ENCODE measurements at places on chromosomes 1 and 21.
A peak's percentile ranks its signal among the peaks of the same experiment; 100 is the strongest.

DNA sequence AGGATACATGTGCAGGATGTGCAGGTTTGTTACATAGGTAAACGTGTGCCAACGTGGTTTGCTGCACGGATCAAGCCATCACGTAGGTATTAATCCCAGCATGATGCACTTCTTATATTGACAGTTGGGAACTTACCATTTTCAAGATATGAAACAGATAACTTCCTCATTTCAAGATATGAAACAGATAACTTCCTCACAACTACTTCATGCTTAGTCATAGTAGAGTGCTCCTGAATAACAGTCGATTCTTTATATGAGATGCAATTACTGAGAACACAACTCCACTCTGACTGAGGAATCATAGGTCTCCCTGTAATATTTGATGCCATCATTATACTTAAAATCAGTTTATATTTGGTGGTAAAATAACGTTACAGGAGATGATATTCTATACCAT, 1124.3 kb downstream of the AMY1C start:
- no peak overlapping the region for H3K27ac ChIP-seq
- no peaks in the 10 kb centered on the region for H3K27me3 ChIP-seq
- no peaks in the 10 kb centered on the region for H3K4me1 ChIP-seq
- H3K4me3 ChIP-seq = no peak overlapping the region

GRCh38 chr1:174902531-174903099, 97.1 kb upstream of the CACYBP start:
- no peaks in the 10 kb centered on the region for H3K27me3 ChIP-seq
- no peaks in the 10 kb centered on the region for H3K36me3 ChIP-seq
- no peaks in the 10 kb centered on the region for H3K4me1 ChIP-seq
- DNase-seq = no peak
- H3K4me3 ChIP-seq = no peak overlapping the region
- H3K27ac ChIP-seq = no peak overlapping the region

DNA sequence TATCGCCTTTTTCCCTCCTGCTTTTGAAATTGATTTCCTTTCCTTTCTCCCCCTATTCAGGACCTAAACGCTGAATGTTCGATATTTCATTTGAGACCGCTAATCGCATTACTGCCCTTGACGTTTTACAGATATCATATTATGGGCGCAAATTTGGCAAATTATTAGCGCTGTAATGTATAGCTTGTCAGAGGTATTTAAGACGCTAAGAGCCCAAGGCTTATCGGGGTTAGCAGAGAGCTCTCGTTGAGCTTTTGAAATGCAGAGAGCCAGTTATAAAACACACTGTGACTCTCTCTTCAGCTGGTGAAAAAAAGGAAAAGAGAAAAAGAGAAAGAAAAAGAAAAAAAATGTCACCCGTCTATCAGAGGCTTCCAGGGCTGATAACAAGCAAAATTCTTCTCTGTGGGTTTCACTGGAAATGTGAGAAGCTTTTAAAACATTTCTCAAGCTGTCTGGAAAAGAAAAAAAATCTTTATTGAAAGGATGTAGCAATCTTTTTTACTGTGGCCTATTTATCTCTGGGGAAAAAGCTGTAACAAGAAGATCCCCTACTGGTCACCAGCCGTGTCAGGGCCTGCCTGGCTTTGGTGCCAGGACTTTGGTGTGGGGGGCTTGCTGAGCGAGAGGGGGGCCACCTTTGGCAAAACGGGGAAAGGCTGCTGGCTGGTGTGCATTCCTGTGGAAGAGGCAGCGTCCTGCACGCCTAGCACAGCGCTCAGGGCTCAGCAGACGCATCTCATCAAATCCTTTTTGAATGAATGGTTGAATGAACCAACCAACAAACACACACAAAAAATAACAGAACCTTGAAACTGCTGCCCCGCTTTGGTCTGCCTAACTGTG, 119.8 kb downstream of the RNF220 start:
- peaks cover 20% of the 10 kb centered on the region for H3K36me3 ChIP-seq
- H3K4me1 ChIP-seq = peaks cover 16% of the 10 kb centered on the region
- no peak for DNase-seq
- H3K27me3 ChIP-seq = peaks cover 36% of the 10 kb centered on the region
- no peak overlapping the region for H3K27ac ChIP-seq

DNA sequence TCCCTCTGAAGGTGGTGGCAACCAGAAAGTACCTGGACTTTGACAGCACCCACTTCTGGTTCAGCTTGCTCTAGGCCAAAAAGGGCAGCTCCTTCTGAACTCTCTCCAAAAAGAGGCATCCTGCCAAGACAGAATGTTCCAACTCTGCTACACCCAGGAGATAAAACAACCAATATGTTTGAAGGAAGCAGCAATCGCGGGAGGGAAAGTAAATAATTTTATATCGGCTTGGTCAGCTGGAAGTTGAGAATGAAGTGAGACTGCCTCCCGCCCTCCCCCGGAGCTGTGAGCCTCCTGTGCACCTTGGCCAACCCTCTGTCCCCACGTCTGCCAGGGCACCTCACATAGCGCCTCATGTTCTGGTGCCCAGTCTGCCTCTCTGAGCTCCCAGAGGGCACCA, 130.3 kb upstream of the ATP1A1 start:
- no peak overlapping the region for H3K27ac ChIP-seq
- no peaks in the 10 kb centered on the region for H3K36me3 ChIP-seq
- peaks cover 4% of the 10 kb centered on the region for H3K4me1 ChIP-seq
- H3K4me3 ChIP-seq = no peak overlapping the region
- H3K27me3 ChIP-seq = no peaks in the 10 kb centered on the region

DNA sequence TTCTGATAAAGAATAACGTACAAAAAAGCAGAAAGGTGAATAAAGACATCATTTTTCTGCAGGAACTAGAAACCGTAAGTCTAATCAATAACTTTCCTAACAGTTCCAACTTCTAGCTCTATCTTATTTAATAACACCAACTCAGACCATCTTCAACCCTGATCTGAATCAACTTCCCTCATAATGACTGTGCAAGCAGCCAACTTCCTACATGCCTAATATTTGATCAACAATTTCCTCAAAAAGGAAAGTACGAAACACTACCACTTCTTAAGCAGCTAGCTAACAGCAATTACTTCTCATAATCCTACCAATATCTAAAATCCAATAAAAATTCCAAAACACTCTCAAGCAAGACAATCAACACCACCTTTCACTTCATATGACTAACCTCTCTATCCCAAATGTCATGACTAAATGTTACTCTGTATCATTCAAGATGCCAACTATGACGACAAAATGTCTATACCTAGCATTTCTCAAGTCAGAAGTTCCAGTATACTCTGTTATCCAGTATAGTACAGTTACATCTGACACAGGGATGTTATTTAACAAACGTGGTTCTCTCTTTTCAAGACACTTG, 1.7 kb downstream of the COP1 start:
- peaks cover 5% of the 10 kb centered on the region for H3K4me1 ChIP-seq
- peak overlapping the region; percentile 68 for H3K4me3 ChIP-seq
- H3K36me3 ChIP-seq = no peaks in the 10 kb centered on the region
- no peak overlapping the region for H3K27ac ChIP-seq
- no peak for DNase-seq

- H3K27ac ChIP-seq = no peak overlapping the region
- no peaks in the 10 kb centered on the region for H3K4me1 ChIP-seq
- DNase-seq = no peak
- no peaks in the 10 kb centered on the region for H3K36me3 ChIP-seq
- H3K27me3 ChIP-seq = no peaks in the 10 kb centered on the region
- H3K4me3 ChIP-seq = no peak overlapping the region
Observed at GRCh38 chr1:96498744-96499340, 222.7 kb upstream of the PTBP2 start.

DNA sequence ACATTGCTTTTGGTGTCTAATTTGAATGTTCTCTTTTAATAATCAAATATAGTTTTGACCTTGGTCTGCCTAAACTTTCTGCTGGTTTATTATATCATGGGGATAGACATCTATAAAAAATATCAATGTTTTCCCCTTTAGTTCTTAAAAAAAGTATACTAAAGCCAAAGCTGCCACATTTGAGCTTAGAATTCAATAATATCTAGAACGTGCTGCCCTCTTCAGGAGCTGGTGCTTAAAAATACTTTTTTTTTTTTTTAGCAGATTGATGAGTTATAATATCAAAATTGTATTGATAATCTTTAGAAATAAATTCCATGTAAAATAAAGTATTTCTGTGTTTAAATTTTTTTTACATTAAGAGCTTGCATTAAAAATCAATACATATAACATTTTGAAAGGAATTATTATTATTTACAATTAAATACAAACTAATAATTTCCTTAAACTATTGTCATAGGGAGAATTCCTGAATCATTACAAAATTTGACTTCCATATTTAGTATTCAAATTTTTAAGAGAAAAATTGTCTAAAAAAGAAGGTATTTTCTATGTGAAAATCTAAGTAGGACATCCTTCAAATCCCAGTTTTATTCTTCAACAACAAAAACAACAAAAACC, 40.1 kb upstream of the ADGRL2 start:
- no peaks in the 10 kb centered on the region for H3K27me3 ChIP-seq
- H3K4me3 ChIP-seq = no peak overlapping the region
- DNase-seq = no peak
- peaks cover 10% of the 10 kb centered on the region for H3K4me1 ChIP-seq
- H3K27ac ChIP-seq = no peak overlapping the region

GRCh38 chr1:211680752-211681327, 5.4 kb upstream of the NEK2 start:
- H3K27me3 ChIP-seq = no peaks in the 10 kb centered on the region
- H3K36me3 ChIP-seq = no peaks in the 10 kb centered on the region
- H3K27ac ChIP-seq = no peak overlapping the region
- no peak overlapping the region for H3K4me3 ChIP-seq
- peak; percentile 59 for DNase-seq

GRCh38 chr1:224739997-224740684, 124.0 kb downstream of the CNIH3 start:
- no peaks in the 10 kb centered on the region for H3K27me3 ChIP-seq
- no peak overlapping the region for H3K4me3 ChIP-seq
- no peak for DNase-seq
- H3K27ac ChIP-seq = no peak overlapping the region

- no peak for DNase-seq
- H3K4me1 ChIP-seq = no peaks in the 10 kb centered on the region
- H3K36me3 ChIP-seq = peaks cover 1% of the 10 kb centered on the region
- H3K27ac ChIP-seq = no peak overlapping the region
- no peaks in the 10 kb centered on the region for H3K27me3 ChIP-seq
Observed at GRCh38 chr1:32580348-32581017, 41.3 kb downstream of the ZBTB8A start.

DNA sequence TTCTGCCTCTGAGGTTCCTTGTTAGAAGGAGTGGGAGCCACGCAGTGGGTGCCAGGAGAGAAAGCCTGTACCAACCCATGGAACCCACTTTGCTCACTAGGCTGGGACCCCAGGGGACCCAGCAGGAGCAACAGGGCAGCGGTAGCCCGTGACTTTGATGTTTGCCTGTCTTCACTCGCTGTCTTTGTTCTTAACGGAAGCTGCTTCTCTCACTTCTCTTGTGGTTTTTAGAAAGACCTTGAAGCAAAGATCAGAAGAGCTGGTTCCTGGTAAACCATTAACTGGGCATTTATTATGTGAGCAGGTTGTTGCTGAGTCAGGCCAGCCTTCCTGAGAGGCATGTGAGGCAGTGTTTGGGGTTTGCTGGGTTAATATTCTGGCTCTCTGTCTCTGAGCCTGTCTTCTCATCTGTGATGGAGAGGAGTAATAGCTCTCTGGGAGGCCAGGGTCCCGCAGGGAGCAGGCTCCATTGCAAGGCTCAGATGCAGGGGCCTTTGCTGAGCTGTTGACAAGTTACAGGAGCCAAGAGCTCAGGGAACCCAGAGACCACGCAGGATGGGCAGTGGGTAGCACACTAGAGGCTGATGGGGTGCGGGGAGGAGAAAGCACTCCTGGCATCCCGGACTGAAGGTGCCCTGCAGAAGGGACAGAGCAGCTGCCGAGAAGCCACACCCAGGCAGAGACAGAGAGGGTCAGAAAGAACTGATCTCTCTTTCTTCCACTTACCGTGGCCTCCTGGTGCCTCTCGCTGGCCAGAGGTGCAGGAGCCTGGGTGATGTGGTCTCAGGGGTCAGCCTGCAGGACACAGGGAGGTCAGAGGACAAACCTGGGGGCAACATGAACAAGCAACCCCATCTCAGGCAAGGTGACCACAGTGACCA, 367.5 kb upstream of the C1orf174 start:
- no peaks in the 10 kb centered on the region for H3K4me1 ChIP-seq
- H3K27ac ChIP-seq = no peak overlapping the region
- no peak for DNase-seq
- no peaks in the 10 kb centered on the region for H3K36me3 ChIP-seq

GRCh38 chr1:74811436-74812179, 78.7 kb downstream of the TYW3 start:
- no peak overlapping the region for H3K27ac ChIP-seq
- DNase-seq = no peak
- H3K36me3 ChIP-seq = no peaks in the 10 kb centered on the region
- peaks cover 4% of the 10 kb centered on the region for H3K4me1 ChIP-seq
- H3K27me3 ChIP-seq = no peaks in the 10 kb centered on the region

GRCh38 chr1:176450526-176450925, 12.4 kb upstream of the PAPPA2 start:
- H3K36me3 ChIP-seq = no peaks in the 10 kb centered on the region
- H3K27ac ChIP-seq = no peak overlapping the region
- no peak for DNase-seq
- no peak overlapping the region for H3K4me3 ChIP-seq

DNA sequence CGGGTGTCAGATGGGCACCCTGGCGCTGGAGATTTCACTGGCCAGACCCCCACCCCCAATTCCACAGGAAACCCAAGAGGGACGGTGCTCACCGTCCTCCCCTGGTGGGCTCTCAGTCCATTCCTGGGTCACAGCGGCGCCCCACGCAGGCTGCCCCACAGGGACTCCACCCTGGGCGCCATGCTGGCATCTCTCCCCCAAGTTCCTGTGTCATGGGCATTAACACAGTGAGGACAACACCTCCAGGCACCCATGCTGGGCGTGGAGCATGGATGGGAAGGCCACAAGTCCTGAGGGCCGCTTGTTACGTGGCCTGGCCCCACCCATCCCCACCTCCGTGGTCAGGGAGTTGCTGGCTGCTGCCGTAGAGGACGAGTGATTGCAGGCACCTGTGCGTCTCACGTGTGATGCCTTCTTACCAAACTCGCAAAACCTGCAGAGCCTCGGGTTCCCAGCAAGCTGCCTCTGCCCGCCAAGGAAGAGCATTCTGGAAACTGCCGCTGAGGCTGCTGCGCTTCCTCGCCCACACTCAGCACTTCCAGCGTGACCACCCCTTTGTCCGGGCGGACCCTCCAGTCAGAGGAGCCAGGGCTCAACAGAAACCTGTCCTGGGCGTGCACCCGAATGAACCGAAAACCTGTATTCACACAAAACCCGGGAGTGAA, 60.3 kb downstream of the SLX9 start:
- no peak overlapping the region for H3K4me3 ChIP-seq
- no peak overlapping the region for H3K27ac ChIP-seq
- H3K36me3 ChIP-seq = no peaks in the 10 kb centered on the region

GRCh38 chr1:32341971-32342370, 5.9 kb upstream of the MARCKSL1 start:
- no peak overlapping the region for H3K27ac ChIP-seq
- DNase-seq = no peak
- H3K36me3 ChIP-seq = no peaks in the 10 kb centered on the region

- H3K27ac ChIP-seq = peak overlapping the region; percentile 98
- no peak for DNase-seq
- H3K27me3 ChIP-seq = no peaks in the 10 kb centered on the region
- peak overlapping the region; percentile 95 for H3K4me3 ChIP-seq
- peaks cover 16% of the 10 kb centered on the region for H3K36me3 ChIP-seq
- peaks cover 6% of the 10 kb centered on the region for H3K4me1 ChIP-seq
Observed at GRCh38 chr1:10399444-10399941, 629 bp downstream of the PGD start.
